ENCODE measurements at places on chromosomes 3 and 15. TPM values are rescaled to one million over a fixed set of nuclear protein-coding genes. Genes with fewer than 3 reads are reported as not detected.

Gene CEP152
- 11.1 TPM for total RNA-seq

- no peak for DNase-seq
These were observed 49.8 kb upstream of the RGMA start for GRCh38 chr15:93138681-93139250.

Gene TM4SF1
- total RNA-seq, result 149 TPM

Gene SCG5
- total RNA-seq, result 2.5 TPM

Gene BTLA
- 0.45 TPM for total RNA-seq
